ENCODE measurements at places on chromosomes 2 and 18.

DNA sequence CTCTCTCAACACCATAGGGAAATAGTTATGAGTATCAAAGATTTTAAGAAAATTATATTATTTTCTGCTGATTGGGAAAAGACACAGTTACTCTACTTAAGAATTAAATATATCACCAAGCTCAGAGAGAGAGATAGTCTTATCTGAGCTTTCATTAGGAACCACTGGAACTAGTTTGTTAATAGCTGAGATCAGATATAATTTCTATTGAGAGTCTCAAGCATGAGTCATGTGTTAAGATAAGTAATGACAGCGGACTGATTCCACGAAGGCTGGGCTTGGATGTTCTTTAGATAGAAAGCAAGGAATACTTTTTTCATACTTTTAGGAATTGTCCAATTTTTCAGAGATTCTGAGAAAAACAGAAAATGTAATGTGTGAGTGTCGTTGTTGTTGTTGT lies 44.4 kb upstream of the RBM44 start:
- no peak for DNase-seq

GRCh38 chr2:223723954-223724411 lies 113.4 kb downstream of the AP1S3 start:
- peak; percentile 59 for DNase-seq

- DNase-seq, result no peak
These were observed 12.4 kb downstream of the KLHL14 start for GRCh38 chr18:32760391-32760790.

GRCh38 chr2:71896385-71897136 lies 251.1 kb downstream of the CYP26B1 start:
- no peak for DNase-seq

DNA sequence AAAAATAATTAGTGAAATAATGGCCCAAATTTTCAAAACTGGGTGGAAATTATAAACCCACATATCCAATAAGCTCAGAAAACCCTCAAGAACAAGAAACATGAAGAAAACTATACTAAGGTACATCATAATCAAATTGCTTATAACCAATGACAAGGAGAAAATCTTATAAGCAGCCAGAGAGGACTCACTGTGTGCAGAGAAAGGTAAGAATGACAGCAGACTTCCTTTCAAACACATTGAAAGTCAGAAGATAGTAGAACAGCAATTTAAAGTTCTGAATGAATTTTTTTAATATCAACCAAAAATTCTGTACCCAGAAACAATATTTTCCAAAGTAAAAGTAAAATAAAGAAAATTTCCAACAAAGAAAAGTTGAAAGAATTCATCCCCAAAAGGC lies 197.7 kb upstream of the RAB12 start:
- DNase-seq, result no peak

GRCh38 chr18:10563886-10564285 lies 38.1 kb downstream of the NAPG start:
- DNase-seq, result no peak

DNA sequence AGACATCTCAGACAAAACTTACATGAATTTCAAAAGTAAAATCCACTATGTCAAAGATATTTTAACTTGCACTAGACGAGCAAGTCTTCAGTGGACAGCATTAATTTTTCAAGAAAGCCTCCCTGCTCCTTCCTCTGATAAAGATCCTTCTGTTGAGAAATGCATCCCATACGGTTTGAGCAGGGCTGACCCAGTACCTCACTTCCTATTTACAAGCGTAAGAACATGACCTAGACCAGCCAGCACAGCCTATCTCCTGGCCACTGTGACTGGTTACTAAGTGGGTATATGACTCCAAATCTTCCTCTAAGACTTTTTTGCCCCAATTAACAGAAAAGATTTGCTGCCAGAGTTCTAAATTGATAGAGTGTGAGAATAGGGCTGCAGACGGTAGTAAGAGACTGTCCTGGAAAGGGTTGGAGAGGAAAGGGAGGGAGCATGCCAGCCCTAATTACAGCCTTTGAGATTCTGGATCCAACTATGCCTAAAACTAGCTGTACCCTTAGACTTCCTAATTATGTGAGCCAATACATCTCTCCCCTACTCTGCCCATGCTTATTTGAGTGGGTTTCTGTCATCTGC lies 108.4 kb downstream of the PRELID3A start:
- DNase-seq, result no peak

GRCh38 chr18:62760403-62760734 lies 45.0 kb downstream of the PHLPP1 start:
- DNase-seq, result no peak

DNA sequence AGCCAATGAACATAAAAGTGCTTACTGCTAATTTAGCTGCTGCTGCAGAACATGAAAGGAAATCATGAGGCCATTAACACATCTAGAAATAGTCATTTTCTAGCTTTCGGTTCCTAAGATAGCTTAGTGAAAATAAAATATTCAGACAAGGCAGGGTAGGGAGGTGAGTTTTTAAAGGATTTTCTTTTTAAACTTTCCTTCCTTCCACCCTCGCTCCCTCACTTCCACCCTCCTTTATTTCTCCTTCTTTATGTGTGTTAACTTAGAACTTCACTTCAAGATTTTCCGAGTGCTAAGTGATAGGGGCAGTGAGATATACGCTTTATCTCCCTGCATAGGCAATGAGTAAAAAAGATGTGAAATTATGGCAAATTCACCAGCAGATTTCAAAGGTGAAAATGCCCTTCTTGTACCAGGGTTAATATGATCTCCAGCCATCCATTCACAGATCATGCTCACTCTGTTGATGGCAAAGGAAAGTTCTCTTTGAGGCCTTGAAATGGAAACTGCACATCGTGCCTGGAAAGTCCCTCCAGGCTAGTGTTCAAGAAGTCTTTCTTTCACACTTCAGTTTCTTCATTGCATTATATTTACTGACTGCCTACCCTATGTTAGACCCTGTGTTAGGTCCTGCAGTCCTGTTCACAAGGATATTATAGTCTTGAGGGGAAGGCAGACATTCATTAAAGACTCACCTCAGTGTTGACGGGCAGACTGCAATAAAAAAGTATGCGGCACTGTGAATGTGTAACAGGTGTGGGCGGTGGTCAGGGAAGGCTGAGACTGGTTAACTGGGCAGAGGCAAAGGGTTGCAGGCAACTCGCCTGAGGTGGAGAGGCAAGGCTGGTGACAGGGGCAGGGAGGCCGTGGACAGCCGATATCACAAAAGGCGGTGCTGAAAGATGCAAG lies 200.8 kb downstream of the PLCL1 start:
- no peak for DNase-seq

DNA sequence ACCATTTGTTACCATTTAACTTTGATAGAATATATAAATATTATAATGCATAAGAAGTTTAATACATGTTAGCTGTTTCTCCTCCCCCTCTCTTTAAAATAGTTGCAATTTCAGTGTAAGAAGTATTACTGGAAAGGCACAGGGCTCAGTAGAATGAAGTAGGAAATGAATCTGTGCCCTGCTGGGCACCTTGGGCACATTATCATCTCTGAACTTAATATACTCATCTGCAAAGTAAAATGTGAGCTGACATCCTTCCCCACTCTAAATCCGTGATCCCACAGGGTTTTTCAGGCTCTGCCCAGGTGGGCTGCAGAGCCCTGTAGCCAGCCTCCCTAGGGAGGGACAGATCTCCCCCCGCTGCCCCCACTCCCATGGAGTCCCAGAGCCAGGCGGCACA lies 56.8 kb downstream of the DPP4 start:
- DNase-seq, result no peak

GRCh38 chr2:157246765-157247407 lies 10.6 kb upstream of the GALNT5 start:
- DNase-seq, result no peak

DNA sequence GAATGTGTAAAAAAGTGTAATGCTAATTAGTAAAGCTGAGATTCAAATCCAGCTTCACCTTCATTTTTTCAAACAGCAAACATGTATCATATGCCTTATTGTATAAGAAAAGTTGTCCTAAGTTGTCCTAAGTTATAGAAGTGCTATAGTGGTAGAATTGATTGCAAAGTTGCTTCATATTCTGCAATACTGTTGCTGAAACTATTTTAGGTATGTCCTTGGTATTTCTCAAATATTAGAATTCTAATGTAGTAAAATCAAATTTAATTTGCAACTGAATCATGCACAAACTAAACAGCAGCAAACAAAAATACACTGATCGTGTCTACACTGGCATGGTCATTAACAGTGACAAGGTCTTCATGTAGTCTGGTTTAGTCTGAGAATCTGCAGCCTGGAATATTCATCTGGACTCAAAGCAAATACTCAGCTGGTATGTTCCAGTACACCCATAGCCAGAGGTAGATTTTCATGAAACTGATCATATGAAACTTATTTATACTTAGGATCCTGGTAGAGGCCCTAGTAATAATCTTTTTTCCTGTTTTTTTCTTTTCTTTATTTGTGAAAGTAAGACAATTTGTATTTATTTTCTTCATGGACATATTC lies 555.6 kb upstream of the ZEB2 start:
- no peak for DNase-seq

DNA sequence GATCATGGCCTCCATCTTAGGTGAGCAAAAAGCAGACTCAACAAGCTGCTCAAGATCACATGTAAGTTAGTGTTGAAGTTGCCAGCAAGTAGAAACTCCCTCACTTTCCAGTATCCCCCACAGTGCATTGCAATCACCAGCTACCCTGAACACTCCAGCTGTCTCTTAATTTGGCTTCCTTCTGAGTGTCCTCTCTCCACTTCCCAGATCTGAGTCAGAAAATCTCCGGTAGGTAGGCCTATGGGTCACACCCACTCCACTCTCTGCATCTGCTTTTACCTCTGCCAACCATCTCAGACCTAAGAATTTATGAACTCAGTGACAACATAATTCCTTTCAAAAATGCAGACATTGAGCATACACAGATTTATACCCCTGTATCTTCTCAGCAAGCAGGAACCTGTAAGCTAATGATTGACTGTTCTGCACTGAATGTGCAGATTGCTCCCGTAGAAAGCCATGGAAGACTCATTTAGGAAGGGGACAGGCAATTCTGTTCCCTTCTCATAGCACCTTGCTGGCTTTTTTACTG lies 656.9 kb downstream of the EPHA4 start:
- DNase-seq, result no peak

DNA sequence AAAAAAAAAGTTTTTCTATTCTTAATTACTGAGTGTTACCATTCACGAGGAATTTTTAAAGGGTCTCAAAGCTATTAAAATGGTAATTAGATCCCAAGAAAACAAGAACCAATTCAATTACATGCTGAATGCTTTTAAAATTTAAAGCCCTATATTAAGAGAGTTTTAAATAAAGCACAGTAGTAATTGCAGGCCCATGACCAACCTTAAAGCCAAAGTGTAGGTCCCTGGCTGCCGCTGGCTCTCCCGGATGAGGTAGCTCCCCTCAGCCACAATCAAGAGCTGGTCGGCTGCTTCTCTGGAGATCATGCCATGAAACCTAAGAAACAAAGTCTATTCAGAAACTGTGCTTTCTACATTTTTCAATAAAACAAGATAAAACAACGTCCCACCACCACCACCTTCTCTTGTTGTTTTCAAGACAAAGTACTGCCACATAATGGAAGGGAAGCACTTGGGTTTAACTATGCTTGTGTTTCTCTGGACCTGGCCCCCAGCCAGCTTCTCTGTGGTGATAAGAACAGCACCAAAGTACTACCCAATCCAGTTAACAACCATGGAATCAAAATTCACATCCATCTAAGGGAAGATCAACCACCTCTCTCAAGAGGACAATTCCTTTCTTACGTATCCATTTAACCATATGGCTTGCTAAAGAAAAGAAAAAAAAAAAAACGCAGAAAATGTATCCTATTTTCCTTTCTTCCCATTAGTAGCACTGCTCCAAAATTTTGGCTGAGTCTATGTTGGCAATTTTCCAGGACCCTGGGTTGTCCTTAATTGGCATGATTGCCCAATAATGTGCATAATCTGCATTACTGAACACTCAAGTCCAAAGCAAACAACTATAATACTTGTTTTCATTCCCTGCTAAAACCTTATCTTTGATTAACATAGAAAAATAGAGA lies 90.1 kb downstream of the CHN1 start:
- no peak for DNase-seq

- no peak for DNase-seq
These were observed 49.3 kb downstream of the KCNG2 start for GRCh38 chr18:79846936-79847557.

DNA sequence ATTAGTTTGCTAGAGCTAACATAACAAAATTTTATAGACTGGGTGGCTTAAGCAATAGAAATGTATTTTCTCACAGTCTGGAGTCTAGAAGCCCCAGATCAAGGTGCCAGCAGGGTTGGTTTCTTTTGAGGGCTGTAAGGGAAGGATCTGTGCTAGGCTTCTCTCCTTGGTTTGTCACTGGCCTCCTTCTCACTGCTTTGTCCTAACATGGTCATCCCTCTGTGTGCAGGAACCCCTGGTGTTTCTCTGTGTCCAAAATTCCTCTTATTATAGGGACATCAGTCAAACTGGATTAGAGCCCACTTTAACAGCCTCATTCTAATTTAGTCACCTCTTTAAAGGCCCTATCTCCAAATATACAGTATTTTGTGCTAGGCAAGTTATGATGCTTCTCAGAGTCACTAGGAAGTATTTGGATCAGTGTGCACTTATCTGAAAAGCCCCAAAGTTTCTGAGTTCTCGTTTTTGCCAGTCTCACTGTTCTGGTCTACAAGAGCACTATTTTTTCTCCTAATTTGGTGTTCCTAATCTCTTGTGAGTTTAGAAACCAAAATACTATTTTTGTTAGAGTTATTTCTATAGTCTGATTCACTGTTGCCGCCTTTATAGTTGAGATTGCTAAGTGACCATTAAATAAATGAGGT lies 29.0 kb downstream of the ZC3H6 start:
- no peak for DNase-seq

- no peak for DNase-seq
These were observed 343 bp downstream of the RASGRP3 start for GRCh38 chr2:33476793-33477190.

Data from neural crest cell (in vitro differentiated cells).